ENCODE measurements at places on chromosomes 12 and 14.

GRCh38 chr14:39739796-39740195, 307.6 kb upstream of the FBXO33 start:
- peak; percentile 30 for DNase-seq

DNA sequence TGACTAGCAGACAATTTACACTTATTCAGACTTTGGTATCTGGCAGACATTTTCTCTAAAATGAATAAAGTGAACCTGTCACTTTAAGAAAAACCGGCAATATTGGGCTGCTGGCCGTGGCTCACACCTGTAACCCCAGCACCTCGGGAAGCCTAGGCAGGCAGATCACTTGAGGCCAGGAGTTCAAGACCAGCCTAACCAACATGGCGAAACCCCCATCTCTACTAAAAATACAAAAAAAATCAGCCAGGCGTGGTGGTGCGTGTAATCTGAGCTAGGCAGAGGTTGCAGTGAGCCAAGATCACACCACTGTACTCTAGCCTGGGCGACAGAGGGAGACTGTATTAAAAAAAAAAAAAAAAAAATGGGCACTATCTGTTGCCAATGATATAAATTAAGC, 11.5 kb downstream of the DUSP16 start:
- no peak for DNase-seq

DNA sequence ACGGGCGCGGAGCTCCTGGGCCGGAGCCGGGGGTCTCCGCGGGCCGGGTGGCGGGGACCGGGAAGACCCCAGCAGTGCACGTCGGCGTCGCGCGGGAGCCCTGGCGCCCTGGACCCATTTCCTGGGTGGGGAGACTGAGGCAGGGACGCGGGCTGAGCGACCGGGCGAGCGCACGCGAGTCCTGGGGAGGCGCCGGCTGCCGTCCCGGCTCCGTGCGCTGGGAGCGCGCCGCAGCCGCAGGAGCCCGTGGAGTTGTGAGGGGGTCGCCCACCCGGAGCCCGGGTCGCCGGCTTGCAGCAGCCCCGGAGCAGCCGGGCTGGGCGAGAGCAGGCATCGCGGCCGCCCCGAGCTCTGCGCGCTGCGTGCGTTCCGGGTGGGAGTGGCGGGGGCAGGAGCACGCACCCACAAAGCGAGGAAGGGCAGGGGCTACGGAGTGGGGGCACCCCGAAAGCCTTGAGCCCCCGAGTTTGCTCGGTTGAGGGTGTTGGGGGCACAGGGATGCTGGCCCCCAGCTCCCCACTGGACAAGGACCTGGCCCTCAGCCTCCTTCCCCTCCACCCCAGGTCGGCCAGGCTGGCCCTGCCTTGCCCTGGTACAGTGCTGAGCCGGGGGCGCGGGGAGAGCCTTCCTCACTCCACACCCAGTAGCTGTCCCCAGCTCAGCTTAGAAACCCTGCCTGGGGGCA, 620 bp downstream of the MMP17 start:
- DNase-seq: no peak

- DNase-seq: no peak
Observed at GRCh38 chr12:85616201-85616600, 220.0 kb downstream of the RASSF9 start.

GRCh38 chr12:54386403-54387113, 2.0 kb upstream of the ZNF385A start:
- DNase-seq: no peak

GRCh38 chr14:31968956-31969698, 108.0 kb upstream of the ARHGAP5 start:
- DNase-seq: no peak

- no peak for DNase-seq
Observed at GRCh38 chr12:46410495-46410894, 37.9 kb upstream of the SLC38A2 start.

DNA sequence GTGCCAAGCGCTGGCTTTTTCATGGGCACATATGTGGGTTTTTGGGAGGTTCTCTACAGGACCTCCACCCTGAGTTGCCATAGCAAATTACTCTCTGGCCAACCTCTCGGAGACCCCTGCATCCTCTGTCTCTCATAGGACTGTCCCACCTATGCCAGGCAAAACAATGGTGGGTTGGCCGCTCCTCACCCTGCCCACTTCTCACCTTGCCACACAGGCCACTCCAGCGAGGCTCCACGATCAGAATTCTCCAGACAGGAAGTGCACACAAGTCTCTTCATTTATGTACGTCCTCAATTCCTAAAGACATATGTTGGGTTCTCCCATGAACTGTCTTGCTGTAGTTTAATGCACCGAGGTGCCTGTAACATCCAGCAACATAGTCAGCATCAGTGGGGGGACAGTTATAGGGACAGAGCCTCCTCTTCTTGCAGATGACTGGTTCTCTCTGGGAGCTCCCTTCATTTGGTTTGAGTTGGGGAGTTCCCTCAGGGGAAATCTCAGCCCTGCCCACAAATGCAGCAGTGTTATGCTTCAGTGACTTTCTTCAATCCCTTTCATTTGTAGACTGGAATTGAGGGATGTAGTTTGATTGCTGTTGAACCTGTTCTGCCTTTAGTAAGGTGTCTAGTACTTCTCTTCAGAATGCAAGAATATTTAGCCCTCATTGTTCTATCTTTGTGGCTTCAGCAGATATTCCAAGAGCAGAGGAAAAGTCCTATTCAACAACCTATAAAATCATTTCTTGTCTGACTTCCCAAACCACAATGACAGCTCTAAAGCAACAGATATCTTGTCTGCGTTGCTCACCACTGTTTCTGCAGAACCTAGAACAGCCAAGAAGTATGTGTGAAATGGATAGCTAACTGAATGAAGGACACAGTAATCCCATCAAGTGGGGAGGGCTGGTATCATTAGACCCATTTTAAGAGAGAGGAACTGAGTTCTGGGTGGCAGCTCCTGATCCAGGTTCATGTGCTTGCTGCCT, 2.8 kb upstream of the LTBP2 start:
- DNase-seq: no peak

GRCh38 chr12:67590149-67590790, 58.3 kb upstream of the DYRK2 start:
- DNase-seq: no peak

GRCh38 chr14:56374421-56374820, 205.2 kb upstream of the TMEM260 start:
- no peak for DNase-seq

GRCh38 chr14:51993285-51993920, 4.1 kb downstream of the RTRAF start:
- no peak for DNase-seq

Data from anterior cingulate cortex (tissue), 58 donors.